Type B pancreatic cell (in vitro differentiated cells): ENCODE measurements at places on chromosomes 3 and 15. TPM values are rescaled to one million over a fixed set of nuclear protein-coding genes. Genes with fewer than 3 reads are reported as not detected.

The SPTSSB gene
- 28.8 and 69.1 TPM in 2 replicates for total RNA-seq

The SLC2A2 gene
- total RNA-seq, result 1.9 and 5.7 TPM in 2 replicates

GRCh38 chr3:100882571-100882984 is 110.6 kb downstream of the ABI3BP start:
- DNase-seq, result no peak

The TM6SF1 gene
- total RNA-seq, result 0.14 and 0.24 TPM in 2 replicates

- DNase-seq, result no peak
These were observed 1.8 kb downstream of the DAPK2 start for GRCh38 chr15:64044300-64045100.

- DNase-seq, result no peak
These were observed at the start of gene AQP9 for GRCh38 chr15:58138106-58138505. TSS of gene AQP9 (plus strand) at chr15:58138381. CDS start at chr15:58138566, 185 bp downstream.

The CCR9 gene
- total RNA-seq, result not detected in 2 replicates

GRCh38 chr15:58383876-58384275 is 47.9 kb upstream of the LIPC start:
- DNase-seq, result no peak

DNA sequence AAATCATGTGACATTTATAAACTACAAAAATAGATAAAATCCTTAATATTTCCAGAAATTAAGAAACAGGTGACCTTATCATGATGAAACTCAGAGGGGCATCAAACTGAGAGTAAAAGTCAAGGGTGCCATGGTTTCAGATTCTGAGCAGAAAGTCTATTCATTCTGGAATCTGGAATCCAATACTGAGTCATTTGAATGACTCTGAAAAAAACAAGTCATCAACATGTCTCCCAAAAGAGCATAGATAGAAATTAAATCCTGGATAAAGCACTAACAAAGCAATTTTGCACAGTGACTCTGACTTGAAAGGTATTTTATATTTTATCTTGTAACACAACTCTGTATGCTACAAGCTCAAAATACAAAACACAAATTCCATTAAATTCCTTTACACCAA is 23.4 kb downstream of the STAC start:
- no peak for DNase-seq

DNA sequence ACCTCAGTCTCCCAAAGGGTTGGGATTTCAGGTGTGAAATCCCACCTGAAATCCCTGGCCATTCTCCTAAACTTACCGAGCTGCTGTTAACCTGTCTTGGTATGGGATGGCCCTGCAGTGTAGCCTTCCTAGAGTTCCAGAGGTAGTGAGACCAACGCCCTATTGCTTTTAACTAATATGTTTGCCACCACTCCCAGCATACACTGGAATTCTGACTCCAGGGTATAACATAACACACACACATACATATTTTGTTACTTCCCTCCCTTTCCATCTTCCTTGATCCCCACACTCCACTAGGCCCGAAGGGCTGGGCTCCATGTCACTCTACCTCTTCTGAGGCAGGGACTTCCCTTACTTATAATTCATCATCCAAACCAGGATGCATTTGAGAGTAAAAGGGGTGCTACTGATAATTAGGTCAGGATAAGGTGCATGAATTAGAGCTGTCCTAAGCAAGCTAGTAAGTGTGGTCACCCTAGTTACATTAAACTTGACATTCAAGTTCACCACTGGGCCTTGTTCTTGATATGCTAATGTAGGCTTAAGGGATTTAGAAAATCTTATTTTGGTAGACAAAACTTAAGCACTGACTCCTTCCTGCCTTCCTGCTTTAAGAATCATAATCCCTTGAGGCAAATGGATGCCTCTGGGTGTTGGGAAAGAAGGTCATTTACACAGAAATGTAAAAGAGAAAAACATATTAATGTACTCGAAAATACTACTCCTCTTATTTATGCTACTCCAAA is 317.6 kb downstream of the MAGI1 start:
- DNase-seq, result no peak

- DNase-seq, result no peak
These were observed 23.1 kb downstream of the UBE3A start for GRCh38 chr15:25415707-25416106.

The STRIT1 gene
- total RNA-seq, result 0.33 TPM in 1 of 2 replicates, not detected in the other

DNA sequence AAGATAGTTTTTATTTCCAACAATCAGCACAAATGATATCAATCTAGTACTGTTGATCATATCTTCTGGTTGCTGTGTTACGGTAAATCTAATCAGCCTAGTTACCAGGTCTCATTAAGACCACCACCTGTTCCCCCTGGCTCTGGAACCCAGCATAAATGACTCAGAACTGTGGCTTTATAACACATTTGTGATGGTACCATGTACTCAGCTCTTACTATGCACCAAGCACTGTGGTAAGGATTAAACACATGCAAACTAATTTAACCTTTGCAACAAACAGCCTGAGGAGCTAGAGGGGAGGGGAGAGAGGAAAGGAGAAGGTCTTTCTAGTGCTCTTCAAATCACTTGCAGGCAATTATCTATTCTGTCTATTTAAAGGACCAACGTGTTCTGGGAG is 173.9 kb upstream of the LMCD1 start:
- DNase-seq, result no peak

GRCh38 chr3:186160691-186161243 is 51.9 kb upstream of the ETV5 start:
- DNase-seq, result peak; percentile 2

DNA sequence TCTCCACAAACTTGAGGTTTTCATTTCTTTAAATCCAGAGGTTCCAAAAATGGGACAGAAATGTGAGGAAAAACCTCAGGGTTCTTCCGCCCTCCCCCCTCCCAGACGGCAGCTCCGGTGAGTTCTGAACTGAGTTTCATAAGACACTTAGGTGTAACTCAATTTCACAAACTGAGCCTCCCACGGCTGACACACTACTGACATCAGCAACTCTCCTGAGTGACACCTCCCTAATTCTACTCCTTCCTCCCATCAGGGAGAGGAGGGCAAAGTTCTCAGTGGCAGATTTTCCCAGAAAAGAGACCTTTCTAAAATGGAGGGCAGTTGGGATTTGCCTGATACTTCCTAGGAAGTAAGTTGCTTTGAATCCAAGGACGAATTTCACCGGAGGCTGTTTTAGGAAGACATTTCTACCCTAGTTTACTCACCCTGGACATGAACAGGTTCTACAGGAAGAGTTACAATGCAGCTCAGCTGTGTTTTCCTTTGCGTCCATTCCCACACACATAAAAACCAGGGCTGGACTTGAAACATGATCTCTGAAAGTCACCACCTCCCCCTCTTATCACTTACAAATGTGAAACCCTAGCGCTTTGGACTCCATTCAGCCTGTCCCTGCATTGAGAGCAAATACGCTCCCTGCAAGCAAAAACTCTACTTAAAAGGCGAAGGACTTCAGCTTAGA is 78.1 kb upstream of the LMOD3 start:
- no peak for DNase-seq

GRCh38 chr15:89170364-89170763 is 51.0 kb downstream of the RLBP1 start:
- no peak for DNase-seq

GRCh38 chr15:46213551-46213950 is 578.7 kb downstream of the SQOR start:
- no peak for DNase-seq

The LDHAL6B gene
- total RNA-seq, result not detected in 2 replicates

DNA sequence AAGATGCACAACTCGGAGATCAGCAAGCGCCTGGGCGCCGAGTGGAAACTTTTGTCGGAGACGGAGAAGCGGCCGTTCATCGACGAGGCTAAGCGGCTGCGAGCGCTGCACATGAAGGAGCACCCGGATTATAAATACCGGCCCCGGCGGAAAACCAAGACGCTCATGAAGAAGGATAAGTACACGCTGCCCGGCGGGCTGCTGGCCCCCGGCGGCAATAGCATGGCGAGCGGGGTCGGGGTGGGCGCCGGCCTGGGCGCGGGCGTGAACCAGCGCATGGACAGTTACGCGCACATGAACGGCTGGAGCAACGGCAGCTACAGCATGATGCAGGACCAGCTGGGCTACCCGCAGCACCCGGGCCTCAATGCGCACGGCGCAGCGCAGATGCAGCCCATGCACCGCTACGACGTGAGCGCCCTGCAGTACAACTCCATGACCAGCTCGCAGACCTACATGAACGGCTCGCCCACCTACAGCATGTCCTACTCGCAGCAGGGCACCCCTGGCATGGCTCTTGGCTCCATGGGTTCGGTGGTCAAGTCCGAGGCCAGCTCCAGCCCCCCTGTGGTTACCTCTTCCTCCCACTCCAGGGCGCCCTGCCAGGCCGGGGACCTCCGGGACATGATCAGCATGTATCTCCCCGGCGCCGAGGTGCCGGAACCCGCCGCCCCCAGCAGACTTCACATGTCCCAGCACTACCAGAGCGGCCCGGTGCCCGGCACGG is 991 bp downstream of the SOX2 start:
- DNase-seq, result peak; percentile 75

The IL20RB gene
- total RNA-seq, result 0.31 and 0.56 TPM in 2 replicates

The IQCF5 gene
- total RNA-seq, result not detected in 2 replicates

The NOX5 gene
- total RNA-seq, result 0.12 TPM in 1 of 2 replicates, not detected in the other

DNA sequence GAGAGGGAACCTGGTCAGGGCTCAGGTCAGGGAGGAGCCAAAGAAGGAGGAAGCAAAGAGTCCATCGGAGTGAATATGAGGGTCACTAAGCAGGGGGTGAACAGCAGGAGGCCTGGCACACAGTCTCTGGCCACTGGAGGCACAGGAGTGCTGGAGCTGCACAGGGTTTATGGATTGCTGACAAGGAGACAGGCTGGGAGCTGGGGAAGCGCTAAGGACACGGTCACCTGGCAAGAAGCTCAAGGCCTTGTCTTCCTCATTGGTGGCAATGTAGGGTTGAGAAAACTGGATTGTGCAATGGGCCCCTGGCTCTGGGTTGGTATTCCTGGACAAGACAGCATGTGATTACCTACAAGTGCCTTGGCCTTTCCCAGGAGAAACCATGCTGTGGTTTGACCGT is 5.8 kb upstream of the CAMP start:
- DNase-seq, result no peak

The PIGX gene
- 20.0 and 26.9 TPM in 2 replicates for total RNA-seq

GRCh38 chr3:95511828-95512227 is 1302.6 kb upstream of the EPHA6 start:
- no peak for DNase-seq

The GP9 gene
- total RNA-seq, result not detected in 2 replicates

GRCh38 chr3:151501171-151501922 is 40.5 kb upstream of the IGSF10 start:
- DNase-seq, result no peak

DNA sequence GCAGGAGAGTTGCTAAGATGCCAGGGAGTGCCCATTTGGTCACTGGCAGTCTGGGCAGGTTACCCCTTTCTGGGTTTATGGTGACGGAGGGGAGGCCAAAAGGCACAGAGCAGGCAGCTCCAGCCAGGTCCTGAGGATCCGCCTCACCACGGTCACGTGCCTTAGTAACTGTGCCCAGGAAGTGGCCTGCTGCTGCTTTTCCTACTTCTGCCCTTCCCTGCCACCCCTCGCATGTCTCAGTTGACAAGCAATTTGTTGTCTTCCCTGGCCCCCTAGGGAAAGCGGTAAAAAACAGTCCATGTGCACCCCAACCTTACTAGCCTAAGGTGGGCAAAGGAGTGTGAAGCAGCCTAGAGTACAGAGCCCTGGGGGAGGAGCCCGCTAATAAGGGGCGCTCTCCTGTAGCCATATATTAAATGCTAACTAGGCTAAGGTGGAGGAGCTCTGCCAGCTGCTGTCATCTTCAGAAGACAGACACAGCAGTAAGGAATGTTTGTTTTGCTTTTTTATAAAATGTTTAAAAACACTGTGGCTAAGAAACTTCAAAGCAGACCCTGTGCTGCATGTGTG is 9.1 kb upstream of the LIPH start:
- DNase-seq, result peak; percentile 20

GRCh38 chr3:73426606-73427005 is 198.1 kb downstream of the PDZRN3 start:
- no peak for DNase-seq

GRCh38 chr3:113212844-113213375 is 1.6 kb downstream of the BOC start:
- no peak for DNase-seq

DNA sequence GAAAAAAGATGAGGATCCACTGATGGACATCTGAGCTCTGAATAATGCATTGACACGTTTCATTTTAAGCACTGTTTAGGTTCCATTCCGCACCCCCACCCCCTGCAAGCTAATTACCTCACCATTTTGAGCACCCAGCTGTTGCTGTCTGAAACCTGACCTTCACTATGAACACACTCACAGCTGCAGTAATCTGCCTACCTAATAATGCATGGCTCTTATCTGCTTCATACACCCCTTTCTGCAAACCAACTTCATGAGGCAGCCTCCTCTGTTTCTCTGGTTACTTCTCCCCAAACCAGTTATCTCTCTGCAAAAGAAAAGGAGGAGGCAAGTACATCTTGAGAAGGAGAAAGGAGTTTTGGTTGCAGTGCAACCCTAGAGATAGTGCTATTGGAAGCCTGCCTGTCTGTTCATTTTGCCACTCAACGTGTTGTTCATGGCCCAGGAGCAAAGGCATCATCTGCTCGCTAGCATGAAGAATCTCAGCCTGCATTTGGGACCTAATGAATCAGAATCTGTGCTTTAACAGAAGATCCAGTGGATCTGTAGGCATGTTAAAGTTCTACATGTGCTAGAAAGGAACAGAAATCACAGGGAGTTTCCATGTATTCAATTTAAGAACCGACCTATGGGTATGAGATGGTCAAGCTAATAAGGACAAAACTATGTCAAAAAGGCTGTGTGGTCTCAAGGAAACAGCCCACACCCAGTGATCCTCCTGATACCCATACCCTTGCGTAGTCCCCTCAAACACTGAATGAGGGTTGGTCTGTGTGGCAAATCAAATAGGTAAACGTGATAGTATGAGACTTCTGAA is 87.2 kb downstream of the MB21D2 start:
- no peak for DNase-seq

The CCDC54 gene
- not detected in 2 replicates for total RNA-seq

The MCF2L2 gene
- total RNA-seq, result 1.2 and 2.7 TPM in 2 replicates

The PLAAT1 gene
- total RNA-seq, result 2.6 and 3.0 TPM in 2 replicates
